Cortex of kidney (tissue), 1 donor: ENCODE measurements at places on chromosomes 13 and 19.

GRCh38 chr13:98697791-98698190, 54.7 kb downstream of the SLC15A1 start:
- no peak for DNase-seq

GRCh38 chr13:110433014-110433413, 125.9 kb downstream of the COL4A2 start:
- no peak for DNase-seq

- DNase-seq, result no peak
These were observed 139.3 kb upstream of the ZNF507 start for GRCh38 chr19:32206065-32206464.

- DNase-seq, result no peak
These were observed 261.3 kb downstream of the LMO7 start for GRCh38 chr13:75897386-75897785.

- no peak for DNase-seq
These were observed 1.7 kb upstream of the ZNF507 start for GRCh38 chr19:32343550-32344262.

- no peak for DNase-seq
These were observed 1.3 kb upstream of the DUS3L start for GRCh38 chr19:5792224-5792623.

- DNase-seq, result no peak
These were observed 218.7 kb downstream of the KCTD12 start for GRCh38 chr13:76667551-76667950.

GRCh38 chr13:49610176-49610575, 18.1 kb upstream of the ARL11 start:
- DNase-seq, result no peak

DNA sequence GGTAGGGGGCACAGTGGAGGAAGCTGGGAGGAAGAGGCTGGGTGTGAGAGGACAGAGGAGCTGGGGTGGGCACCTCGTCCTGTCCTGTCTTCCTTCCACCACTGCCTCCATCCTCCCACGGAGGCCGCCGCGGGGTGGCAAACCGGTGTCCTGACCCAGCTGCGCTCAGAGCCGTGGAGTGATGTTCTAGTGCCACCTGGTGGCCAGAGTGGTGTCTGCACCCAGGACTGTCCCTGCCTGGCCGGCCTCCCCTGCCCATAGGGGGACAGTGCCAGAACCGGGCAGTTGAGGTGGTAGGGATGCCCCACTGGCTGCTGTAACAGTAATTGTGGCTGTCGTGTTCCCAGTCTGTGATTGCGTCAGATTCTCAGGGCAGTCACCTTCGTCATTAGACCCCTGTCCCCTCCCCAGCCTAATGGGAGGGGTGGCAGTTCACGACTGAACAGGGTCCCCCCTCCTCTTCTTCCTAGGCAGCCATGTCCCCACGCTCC, 11.1 kb upstream of the ARRDC2 start:
- no peak for DNase-seq

DNA sequence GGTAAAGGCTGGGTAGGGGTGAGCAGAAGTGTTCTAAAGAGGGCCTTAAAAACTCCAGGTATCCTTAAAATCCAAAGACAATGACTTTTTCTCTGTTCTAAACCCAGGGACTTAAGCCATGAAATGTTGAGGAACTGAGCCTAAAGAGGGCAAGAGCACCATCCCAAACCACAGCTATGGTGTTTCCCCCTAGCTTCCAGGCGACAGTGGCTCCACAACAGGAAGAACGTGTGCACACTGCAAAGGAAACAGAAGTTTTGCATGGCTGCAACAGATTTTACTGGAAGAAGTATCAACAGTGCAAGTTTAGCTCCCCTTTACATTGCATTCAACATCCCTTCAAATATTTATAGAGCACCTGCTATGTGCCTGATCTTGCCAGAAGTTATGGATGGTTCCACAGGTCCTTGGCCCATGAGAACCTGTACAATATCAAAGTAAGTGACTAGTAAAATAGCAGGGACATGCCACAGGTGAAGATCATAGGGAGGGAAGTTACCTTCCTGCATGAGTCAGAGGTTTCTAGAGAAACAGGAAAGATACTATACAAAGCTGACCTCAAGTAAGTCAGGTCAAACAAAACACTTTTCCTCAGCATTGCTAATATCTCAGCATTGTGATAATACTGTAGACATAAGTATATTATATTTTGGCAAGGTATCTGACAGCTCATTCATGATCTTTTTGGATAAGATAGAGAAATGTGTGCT, 8.4 kb upstream of the KCTD12 start:
- DNase-seq, result no peak

DNA sequence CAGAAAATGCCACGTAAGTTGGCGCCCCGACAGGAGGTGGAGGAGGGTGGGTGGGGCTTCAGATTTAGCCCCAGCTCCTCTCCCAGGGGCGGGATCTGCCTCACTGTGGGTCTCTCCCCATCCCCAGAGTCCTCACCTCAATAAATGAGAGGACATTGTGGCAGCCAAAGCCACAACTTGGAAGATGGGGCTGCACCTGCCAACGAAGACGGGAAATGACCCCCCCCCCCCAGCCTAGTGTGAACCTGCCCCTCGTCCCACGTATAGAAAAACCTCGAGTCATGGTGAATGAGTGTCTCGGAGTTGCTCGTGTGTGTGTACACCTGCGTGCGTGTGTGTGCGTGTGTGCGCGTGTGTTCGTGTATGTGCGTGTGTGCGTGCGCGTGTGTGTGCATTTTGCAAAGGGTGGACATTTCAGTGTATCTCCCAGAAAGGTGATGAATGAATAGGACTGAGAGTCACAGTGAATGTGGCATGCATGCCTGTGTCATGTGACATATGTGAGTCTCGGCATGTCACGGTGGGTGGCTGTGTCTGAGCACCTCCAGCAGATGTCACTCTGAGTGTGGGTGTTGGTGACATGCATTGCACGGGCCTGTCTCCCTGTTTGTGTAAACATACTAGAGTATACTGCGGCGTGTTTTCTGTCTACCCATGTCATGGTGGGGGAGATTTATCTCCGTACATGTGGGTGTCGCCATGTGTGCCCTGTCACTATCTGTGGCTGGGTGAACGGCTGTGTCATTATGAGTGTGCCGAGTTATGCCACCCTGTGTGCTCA, 1.5 kb upstream of the TRAPPC5 start:
- DNase-seq, result no peak

DNA sequence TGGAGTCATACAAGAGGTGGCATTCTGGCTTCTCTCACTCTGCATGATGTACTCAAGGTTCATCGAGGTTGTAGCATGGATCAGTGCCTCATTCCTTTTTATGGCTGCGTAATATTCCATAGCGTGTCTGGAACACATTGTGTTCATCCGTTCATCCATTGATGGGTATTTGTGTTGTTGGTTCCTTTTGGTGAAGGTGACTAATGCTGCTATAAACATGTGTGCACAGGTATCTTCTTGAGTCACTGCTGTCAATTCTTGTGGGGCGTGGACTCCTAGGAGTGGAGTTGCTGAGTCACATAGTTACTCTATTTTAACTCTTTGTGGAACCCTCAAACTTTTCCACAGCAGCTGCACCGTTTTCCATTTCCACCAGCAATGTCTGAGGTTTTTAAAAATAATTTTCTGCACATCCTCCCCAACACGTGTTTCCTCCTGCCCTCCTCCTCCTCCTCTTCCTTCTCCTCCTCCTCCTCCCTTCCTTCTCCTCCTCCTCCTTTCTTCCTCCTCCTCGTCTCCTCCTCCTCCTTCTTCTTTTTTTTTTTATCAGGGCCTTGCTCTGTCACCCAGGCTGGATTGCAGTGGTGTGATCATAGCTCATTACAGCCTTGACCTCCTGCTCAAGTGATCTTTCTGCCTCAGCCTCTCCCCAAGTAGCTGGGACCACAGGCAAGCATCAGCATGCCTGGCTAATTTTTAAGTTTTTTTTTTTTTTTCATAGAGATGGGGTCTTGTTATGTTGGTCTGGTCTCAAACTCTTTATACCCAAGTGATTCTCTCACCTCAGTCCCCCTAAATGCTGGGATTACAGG, 2.0 kb upstream of the TMEM221 start:
- DNase-seq, result no peak

- no peak for DNase-seq
These were observed 42.4 kb downstream of the ADGRE3 start for GRCh38 chr19:14632286-14632685.

DNA sequence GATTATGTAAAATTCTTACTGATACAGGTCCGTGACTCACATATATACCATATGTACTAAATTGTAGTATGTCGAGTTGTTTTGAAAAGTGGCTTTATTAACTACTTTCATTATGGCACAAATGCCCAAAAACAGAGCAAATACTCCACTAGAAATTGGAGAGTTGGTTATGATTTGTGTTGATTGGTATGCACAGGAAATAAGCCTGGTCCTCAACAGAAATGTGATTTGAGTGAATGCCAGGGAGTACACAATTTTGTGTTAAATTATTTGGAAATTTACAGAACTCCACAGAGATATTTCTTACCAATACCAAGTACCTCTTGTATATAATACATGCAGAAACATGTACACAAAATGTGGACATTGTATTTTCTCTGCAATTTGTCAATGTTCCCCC, 676.7 kb downstream of the PCDH9 start:
- no peak for DNase-seq

DNA sequence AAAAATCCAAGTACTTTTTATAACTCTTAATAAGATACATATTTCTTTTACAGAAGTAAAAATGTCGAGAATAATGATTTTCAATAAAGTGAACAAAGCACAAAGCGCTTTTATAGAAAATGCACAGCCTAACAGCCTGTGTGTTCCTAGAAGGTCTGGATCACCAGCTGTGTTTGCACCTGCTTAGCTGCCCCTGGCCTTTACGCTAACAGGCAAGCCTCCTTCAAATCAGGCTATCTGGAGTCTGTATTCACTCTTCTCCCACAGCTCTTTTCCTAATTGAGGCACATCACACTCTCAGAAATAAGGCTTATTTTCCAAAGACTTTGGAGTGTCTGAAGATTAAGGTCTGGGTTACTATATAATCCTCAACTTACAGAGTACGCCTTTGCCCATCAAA, 183.1 kb downstream of the LHFPL6 start:
- no peak for DNase-seq

- no peak for DNase-seq
These were observed 2117.6 kb downstream of the PCDH9 start for GRCh38 chr13:65112531-65112941.

DNA sequence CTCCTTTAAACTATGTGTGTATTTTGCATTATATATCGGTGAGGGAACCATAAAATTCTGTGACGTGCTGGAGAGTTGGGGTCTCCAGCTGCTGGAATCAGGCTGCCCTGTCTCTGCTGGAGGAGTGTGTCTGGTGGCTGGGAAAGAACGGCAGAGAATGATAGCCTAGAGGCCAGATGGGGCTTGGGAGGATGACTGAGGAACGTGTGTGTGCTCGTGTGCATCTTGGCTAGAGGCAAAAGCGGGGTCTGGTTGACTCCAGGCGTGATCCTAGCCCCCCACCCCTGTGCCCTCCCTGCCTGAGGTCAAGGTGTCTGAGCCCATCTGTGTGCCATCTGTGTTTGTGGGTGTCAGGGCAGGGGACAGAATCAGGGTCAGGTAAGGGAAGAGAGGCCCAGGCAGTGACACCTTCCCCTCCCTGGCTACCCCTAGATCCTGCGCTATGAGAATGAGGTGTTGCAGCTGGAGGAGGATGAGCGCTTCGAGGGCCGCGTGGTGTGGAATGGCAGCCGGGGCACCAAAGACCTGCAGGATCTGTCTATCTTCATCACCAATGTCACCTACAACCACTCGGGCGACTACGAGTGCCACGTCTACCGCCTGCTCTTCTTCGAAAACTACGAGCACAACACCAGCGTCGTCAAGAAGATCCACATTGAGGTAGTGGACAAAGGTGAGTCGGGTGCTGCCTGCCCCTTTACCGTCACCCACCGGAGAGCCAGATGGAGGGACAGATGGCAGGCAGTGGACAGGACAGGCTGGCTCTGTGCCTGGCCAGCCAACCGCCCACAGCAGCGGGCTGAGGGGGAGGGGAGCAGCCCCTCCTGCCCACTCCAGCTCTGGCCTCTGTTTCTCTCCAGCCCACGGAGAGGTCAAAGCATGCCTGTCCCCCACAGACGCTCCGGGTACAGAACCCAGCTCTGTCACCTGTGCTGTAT, 3.1 kb downstream of the SCN1B start:
- no peak for DNase-seq

- no peak for DNase-seq
These were observed 139.0 kb downstream of the TM9SF2 start for GRCh38 chr13:99640260-99640659.

DNA sequence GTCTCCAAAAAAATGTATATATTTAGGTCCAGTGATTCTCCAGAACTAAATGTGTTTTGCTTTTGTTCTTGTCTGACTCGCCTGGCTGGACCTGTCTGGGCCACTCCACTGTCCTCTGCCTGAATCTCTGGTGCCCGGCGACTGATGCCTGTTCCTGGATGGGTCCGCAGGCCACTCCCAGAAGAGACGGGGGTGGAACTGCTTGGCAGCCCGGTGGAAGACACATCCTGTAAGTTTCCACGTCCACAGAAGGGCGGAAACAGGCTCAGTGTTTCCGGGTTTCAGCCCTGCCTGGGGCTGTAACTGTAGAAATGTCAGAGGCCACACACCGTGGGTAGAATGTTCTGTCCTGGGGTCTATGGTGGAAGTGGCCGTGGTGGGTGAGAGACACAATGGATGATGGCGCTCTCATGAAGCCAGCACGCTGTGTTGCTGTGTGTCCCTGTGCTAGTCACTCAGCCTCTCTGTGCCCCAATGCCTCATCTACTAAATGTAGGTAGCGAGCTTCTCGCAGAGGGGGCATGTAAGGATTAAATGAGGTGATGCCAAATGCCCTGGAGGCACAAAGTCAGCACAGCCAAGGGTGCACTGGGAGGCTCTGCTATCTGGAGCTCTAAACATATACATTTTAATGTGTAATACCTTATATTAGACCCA, 22.0 kb downstream of the ATCAY start:
- no peak for DNase-seq

DNA sequence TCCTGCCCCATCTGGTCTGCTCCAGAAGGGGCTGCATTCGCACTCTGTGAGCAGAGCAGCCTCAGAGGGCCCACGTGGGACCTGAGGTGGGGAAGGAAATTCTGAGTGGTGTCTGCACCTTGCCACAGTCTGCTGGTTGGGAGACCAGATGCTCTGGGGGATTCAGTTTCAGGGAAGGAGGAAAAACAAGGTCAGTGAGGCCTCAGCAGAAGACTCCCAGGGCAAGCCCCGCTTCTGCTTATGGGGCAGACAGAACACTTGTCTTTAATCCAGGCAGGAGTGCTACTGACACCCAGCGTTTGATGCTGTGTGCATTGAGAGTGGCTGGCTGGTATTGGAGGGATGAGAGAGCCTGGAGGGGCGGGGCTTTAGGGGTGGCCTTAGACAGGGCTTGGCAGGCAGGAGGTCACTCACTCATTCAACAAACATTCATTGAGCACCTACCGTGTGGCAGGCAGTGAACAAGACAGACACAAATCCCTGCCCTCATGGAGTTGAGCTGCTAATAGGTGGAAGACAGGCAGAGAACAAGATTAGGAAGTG, 4.9 kb upstream of the CLEC17A start:
- no peak for DNase-seq

GRCh38 chr19:55549500-55550320, 4.4 kb upstream of the SBK3 start:
- DNase-seq, result no peak

- no peak for DNase-seq
These were observed 488.8 kb downstream of the KCTD12 start for GRCh38 chr13:76397413-76397812.
